Activated CD4-positive, alpha-beta T cell treated with anti-CD3 and anti-CD28 coated beads, Interleukin-2, amount 10 ng/mL, durations not matched to agents 7 days and 5 days (primary cell): ENCODE measurements at places on chromosomes 16 and 17. TPM values are rescaled to one million over a fixed set of nuclear protein-coding genes. Genes with fewer than 3 reads are reported as not detected.

DNA sequence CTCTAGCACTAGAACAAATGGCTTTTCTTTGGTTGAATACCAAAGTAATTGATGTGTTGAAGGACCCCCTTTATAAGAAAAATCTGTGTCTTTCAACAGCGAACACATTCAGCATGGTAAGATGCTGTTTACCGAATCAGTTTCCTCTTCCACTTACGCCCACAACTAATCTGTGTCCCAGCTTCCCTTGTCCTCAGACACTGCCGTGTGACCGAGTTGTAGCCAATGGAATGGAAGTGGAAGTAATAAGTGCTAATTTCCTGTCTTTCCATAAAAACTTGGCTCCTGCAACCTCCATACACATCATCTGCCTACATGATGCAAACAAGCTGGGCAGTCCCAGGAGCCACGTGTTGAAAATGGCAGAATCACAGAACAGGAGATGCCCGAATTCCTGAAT, 10.4 kb downstream of the CDIPT start:
- H3K36me3 ChIP-seq = peaks cover 24% of the 10 kb centered on the region
- peaks cover 7% of the 10 kb centered on the region for H3K4me1 ChIP-seq
- DNase-seq = no peak
- H3K27me3 ChIP-seq = no peaks in the 10 kb centered on the region
- no peak overlapping the region for H3K4me3 ChIP-seq
- no peak overlapping the region for H3K27ac ChIP-seq

GRCh38 chr16:56332464-56333079, 92.8 kb downstream of the AMFR start:
- H3K4me3 ChIP-seq = no peak overlapping the region
- no peak overlapping the region for H3K27ac ChIP-seq
- H3K27me3 ChIP-seq = no peaks in the 10 kb centered on the region

- H3K36me3 ChIP-seq = peaks cover 26% of the 10 kb centered on the region
- peak overlapping the region; percentile 94 for H3K27ac ChIP-seq
- H3K4me1 ChIP-seq = peaks cover 51% of the 10 kb centered on the region
- H3K4me3 ChIP-seq = peak overlapping the region; percentile 97
- no peaks in the 10 kb centered on the region for H3K27me3 ChIP-seq
Observed at GRCh38 chr17:48047113-48047740, 932 bp upstream of the NFE2L1 start.

DNA sequence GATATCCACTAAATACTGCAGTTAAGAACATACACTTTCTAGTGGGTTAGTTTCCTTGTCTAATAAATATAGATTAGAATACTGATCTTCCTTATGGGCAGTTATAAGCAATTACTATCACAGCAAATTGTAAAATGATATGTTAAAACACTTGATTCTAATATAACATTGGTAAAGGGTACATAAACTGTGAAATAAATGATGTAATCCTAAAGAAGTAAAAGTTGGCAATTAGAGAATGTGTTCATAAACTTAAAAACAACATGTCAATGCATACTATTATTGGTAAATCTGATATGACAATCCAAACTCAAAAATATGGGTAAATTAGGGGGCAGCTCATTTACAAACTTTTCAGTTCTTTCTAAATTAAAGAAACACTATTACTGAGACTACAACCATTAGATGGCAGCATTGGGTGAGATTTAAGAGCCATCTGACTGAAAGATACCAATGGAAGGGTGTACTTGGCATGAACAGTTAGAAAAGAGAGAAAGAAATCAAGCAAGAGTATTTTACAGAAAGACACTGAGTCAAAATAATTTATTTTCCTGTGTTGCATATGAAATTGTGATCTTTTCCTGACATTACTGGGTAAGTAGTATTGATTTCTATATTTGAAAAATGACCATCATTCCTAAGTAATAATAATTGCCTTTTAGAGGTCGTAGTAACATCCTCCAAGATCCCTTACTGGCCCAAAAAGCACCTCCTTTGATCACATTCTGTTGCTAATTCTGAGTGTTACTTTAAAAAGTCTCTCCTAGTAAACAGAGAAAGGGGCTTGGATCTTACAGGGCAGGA, 119.6 kb downstream of the SPAG9 start:
- H3K27me3 ChIP-seq = no peaks in the 10 kb centered on the region
- DNase-seq = peak; percentile 64
- no peak overlapping the region for H3K27ac ChIP-seq
- peaks cover 6% of the 10 kb centered on the region for H3K4me1 ChIP-seq
- peaks cover 28% of the 10 kb centered on the region for H3K36me3 ChIP-seq

GRCh38 chr17:68378268-68379176, 78.8 kb downstream of the WIPI1 start:
- DNase-seq = no peak
- no peak overlapping the region for H3K27ac ChIP-seq
- no peaks in the 10 kb centered on the region for H3K27me3 ChIP-seq
- H3K36me3 ChIP-seq = no peaks in the 10 kb centered on the region
- no peak overlapping the region for H3K4me3 ChIP-seq

- no peak overlapping the region for H3K4me3 ChIP-seq
- DNase-seq = no peak
- H3K36me3 ChIP-seq = peaks cover 78% of the 10 kb centered on the region
- no peak overlapping the region for H3K27ac ChIP-seq
Observed at GRCh38 chr16:29742683-29743275, 3.0 kb downstream of the C16orf54 start.

- H3K27me3 ChIP-seq = no peaks in the 10 kb centered on the region
- peak overlapping the region; percentile 38 for H3K27ac ChIP-seq
- peaks cover 25% of the 10 kb centered on the region for H3K4me1 ChIP-seq
- DNase-seq = no peak
- H3K36me3 ChIP-seq = no peaks in the 10 kb centered on the region
Observed at GRCh38 chr17:34974794-34975785, 5.2 kb upstream of the LIG3 start.

DNA sequence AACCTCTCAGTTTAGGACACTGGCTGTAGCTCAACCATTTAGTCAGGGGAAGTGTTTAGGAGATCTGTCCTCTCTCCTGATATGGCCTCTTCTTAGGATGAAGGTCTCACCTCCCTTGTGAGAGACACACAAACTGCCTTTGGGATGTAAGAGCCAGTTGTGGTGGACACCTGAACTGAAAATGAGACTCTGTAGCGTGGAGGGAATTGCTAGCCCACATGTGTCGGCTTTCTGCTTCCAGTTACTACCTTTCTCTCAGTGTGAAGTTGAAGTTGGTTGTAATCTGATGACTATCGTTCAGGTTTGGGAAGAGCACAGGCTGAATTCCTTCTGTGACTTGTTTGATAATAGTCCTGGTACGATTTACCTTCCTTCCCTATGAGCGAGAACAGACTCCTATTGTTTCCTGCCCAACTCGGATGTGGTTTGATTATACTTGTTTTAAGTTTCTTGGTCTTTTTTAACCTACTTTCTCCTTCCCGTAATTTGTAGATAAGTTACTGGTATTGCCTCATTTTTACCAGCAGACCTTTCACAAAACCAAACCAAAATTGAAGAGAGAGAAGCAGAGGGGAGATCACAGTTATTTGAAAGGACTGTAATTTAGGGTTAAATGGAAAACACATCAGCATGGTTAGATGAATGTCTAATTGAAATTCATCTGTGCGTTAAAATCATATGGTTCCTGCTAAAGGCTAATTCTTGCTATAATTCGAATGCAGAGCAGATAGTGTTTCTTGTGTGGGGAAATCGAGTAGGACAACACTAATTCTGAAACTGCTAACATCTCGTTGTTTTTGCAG, 43.2 kb downstream of the CLEC16A start:
- H3K4me3 ChIP-seq = peak overlapping the region; percentile 42
- H3K27me3 ChIP-seq = no peaks in the 10 kb centered on the region
- H3K27ac ChIP-seq = peak overlapping the region; percentile 85
- peak; percentile 37 for DNase-seq
- peaks cover 53% of the 10 kb centered on the region for H3K36me3 ChIP-seq
- peaks cover 91% of the 10 kb centered on the region for H3K4me1 ChIP-seq

- H3K27me3 ChIP-seq = no peaks in the 10 kb centered on the region
- no peak for DNase-seq
- H3K27ac ChIP-seq = no peak overlapping the region
- no peaks in the 10 kb centered on the region for H3K36me3 ChIP-seq
- no peaks in the 10 kb centered on the region for H3K4me1 ChIP-seq
- H3K4me3 ChIP-seq = no peak overlapping the region
Observed at GRCh38 chr16:79982361-79982760, 381.8 kb upstream of the MAF start.

GRCh38 chr17:75406222-75406615, 741 bp upstream of the GRB2 start:
- H3K4me1 ChIP-seq = peaks cover 49% of the 10 kb centered on the region
- H3K36me3 ChIP-seq = peaks cover 8% of the 10 kb centered on the region
- peak; percentile 11 for DNase-seq
- peak overlapping the region; percentile 93 for H3K27ac ChIP-seq
- H3K4me3 ChIP-seq = peak overlapping the region; percentile 94

DNA sequence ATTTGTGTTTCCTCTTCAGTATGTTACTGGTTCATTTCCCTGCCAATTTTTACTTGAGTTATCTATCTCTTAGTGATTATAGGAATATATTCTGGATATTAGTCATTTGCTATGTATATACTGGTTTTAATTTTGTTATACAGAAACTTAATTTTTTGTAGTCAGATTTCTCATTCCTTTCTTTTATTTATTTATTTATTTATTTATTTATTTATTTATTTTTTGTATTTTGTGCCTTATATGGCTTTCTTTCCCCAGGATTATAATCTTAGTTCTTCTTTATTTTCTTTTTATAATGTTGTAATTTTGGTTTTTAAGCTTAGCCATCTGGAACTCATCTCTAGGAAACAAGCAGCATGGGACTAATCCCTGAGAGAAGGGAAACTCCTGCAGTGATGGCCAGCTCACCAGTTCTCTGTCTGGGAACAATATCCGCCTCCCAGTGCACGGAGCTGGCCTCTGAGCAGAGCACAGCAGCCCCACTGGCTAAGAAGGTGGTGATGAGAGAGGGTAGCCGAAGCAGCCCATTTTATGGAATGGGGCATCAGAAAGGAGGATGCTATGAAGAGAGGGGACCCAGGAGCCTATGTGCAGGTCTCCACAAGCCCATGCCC, 54.5 kb upstream of the ADORA2B start:
- H3K4me3 ChIP-seq = no peak overlapping the region
- no peaks in the 10 kb centered on the region for H3K36me3 ChIP-seq
- H3K27ac ChIP-seq = no peak overlapping the region
- no peak for DNase-seq

DNA sequence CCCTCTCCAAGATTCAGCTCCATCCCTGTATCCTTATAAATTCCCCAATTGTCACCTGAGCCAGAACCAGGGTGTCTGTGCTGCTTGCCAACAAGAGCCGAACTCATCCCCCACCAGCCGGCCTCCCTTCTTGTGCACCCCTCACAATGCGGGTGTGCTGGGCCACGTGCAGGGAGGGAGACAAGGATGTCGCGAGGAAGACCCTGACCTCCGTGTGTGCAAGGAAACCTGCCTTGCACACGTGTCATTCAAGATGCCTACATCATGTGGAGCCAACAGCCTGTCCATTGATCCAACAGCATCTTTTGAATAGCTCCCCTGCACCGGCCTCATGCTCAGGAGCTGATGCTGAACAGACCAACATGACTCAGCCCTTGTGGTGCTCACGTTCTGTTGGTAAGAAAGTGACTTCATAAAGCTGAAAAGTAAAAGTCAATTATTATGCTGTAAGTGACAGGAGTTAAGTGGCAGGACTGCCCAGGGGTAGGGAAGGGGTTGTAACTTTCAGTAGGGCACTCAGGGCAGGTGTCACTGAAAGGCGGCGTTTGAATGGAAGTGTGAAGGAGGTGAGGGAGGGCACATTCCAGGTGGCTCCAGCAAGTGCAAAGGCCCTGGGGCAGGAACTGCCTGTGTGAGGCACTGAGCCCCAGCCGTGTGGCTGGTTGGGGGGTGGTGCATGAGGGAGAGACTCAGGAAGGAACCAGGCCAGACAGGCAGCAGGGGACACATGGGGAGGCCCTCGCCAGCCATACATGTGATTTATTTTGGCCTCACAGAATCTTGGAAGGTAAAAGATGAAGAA, 302.2 kb downstream of the FOXL1 start:
- no peaks in the 10 kb centered on the region for H3K4me1 ChIP-seq
- no peak overlapping the region for H3K4me3 ChIP-seq
- DNase-seq = no peak
- peaks cover 31% of the 10 kb centered on the region for H3K27me3 ChIP-seq

DNA sequence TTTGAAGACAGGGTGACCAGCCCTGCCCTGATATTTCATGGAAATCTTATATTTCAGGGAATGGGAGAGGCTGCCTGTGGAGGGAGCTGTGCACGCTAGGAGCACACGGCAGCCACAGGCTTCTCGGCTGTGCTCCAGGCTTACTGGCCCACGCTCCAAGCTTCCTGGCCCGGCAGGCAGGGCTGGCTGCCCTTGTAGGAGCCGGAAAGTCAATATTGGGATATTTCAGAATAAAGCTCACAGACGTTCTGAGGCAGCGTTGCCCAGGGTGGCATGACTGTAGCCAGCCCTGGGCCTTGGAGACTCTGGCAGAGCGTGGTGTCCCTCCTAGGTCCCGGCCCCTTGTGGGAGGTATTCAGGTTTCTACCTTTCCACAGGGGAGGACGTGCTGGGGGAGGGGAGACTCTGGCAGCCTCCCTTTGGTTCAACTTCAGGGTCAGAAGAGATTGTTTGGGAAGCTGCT, 95.6 kb downstream of the NPIPB11 start:
- no peak for DNase-seq
- H3K4me3 ChIP-seq = no peak overlapping the region
- no peaks in the 10 kb centered on the region for H3K27me3 ChIP-seq
- H3K36me3 ChIP-seq = no peaks in the 10 kb centered on the region

DNA sequence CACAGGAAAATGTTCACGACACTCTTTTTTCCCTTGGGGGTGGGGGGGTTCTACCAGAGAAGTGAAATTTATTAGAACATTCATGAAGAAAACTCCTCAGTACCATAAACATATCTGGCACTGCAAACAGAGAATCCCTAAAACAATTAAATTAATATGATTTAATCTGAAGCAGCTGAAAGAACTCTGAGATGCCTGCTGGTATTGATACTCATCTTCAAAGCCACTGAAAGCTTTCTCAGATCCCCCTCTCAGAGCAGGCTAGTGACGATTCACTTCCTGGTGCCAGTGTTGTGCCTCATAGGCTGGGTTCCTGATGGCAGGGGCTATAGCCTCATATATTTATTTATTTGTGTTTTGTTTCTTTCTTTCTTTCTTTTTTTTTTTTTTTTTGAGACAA, 52.7 kb downstream of the MYH10 start:
- H3K4me3 ChIP-seq = no peak overlapping the region
- DNase-seq = no peak
- H3K27me3 ChIP-seq = no peaks in the 10 kb centered on the region
- no peaks in the 10 kb centered on the region for H3K36me3 ChIP-seq
- H3K27ac ChIP-seq = no peak overlapping the region
- peaks cover 7% of the 10 kb centered on the region for H3K4me1 ChIP-seq

The ACSM2A gene
- not detected for total RNA-seq

The KRT16 gene
- total RNA-seq = not detected

The CA4 gene
- not detected for total RNA-seq

The SLC13A2 gene
- not detected for total RNA-seq
